CD4-positive, alpha-beta T cell treated with Interferon alpha-2 for 1 hour (primary cell): ENCODE measurements at places on chromosomes 1 and 21.

DNA sequence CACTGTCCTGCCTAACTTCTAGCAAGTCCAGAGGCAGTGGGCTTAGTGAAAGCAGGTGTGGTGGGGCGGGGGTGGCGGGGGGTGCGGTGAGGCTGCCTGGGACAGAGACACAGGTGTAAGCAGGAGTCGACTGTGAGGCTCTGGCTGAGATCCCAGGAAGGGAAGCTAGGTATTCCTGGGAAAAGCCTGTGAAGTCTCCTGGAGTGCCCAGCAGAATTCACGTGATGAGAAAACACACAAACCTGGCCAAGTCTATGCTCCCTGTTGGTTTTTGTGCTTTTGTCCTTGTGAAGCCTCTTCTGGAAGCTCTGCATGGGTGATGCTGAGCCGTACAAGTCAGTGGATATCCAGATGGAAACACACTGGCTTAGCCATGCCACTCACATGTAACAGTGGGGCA is 5.3 kb downstream of the GALNT2 start:
- DNase-seq = no peak

GRCh38 chr1:159187033-159187432 is 15.6 kb downstream of the CADM3 start:
- no peak for DNase-seq

DNA sequence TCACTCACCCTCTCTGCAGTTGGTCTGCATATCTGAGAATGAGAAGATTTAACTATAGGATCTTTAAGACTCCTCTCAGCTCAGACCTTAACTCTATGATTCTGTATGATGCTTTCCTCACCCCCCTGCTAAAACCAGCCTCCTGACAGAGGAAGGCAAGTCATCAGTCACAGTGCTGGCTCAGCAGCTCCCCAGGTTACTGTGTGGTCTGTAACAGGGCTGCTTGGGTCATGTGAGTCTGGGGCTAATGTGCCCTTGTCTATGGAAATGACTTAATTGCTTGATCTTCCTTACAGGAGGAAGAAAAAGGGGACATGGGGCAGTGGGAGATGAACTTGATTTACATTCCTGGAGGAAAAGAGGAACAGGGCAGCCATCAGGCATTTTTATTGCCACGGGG is 625.6 kb downstream of the PTPRU start:
- no peak for DNase-seq

- DNase-seq = no peak
Measured at GRCh38 chr1:208497866-208498541, 253.8 kb upstream of the PLXNA2 start.

GRCh38 chr1:206792939-206793607 is 20.8 kb upstream of the IL10 start:
- no peak for DNase-seq

GRCh38 chr1:24299901-24300300 is 19.3 kb upstream of the GRHL3 start:
- no peak for DNase-seq

GRCh38 chr1:170196490-170197236 is 50.9 kb downstream of the NTMT2 start:
- DNase-seq = no peak

- peak; percentile 9 for DNase-seq
Measured at GRCh38 chr1:84541679-84542078, 32.6 kb downstream of the CTBS start.

- no peak for DNase-seq
Measured at GRCh38 chr1:41493117-41493536, 8.6 kb upstream of the EDN2 start.

DNA sequence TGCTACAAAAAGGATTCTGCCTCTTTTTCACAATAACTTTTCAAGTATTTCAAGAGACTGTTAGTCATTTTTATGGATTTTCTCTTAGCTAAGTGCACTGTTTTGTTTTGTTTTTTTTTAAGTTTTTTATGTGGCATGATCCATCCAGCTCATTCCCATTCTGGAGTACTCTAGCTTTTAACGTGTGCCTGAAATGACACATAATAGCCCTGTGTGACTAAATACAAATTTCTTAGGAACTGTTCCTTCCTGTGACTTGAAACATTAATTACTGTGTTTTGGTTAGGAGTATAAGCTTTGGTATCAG is 143.9 kb downstream of the HS2ST1 start:
- DNase-seq = no peak

DNA sequence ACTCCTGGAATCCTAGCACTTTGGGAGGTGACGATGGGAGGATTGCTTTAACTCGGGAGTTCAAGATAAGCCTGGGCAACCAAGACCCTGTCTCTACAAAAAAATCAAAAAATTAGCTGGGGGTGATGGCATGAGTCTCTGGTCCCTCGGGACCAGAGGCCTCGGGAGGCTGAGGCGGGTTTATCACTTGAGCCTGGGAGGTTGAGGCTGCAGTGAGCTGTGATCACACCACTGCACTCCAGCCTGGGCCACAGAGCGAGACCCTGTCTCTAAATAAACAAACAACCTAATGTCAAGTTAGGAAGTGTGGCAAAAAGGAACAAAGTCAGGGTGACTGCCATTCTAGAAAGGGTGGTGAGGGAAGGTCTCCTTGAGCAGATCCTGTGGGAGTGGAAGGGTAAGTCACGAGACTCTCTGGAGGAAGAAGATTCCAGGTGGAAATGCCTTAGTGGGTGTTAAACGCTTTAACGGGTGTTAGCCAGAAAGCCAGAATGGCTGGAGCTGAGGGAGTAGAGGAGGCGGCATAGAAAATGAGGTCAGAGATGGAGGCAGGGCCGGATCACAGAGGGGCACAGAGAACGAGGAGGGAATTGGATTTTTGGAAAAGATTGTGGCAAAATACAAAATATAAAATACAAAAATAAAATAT is 62.2 kb upstream of the ATP5PO start:
- DNase-seq = no peak

- DNase-seq = no peak
Measured at GRCh38 chr21:31586118-31586517, 73.4 kb upstream of the SOD1 start.

DNA sequence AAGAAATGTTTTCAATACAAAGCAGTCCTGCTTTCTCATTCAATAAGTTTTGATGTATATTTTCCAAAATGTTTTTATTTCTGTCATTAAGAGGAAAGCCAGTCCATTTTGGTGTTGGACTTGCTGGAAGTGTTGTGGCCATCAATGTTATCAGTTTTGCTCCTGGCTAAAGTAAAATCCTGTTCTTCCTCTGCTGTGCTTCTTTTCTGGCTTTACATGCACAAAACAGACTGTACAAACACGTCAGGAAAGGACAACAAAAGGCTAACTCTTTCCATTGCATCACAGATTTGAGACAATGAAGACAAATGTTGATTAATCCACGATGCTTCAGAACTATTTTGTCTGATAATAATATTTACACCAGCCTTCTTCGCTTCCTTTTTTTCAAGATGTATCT is 735.4 kb downstream of the LTN1 start:
- DNase-seq = no peak

- no peak for DNase-seq
Measured at GRCh38 chr1:240582953-240583352, 29.0 kb downstream of the GREM2 start.

DNA sequence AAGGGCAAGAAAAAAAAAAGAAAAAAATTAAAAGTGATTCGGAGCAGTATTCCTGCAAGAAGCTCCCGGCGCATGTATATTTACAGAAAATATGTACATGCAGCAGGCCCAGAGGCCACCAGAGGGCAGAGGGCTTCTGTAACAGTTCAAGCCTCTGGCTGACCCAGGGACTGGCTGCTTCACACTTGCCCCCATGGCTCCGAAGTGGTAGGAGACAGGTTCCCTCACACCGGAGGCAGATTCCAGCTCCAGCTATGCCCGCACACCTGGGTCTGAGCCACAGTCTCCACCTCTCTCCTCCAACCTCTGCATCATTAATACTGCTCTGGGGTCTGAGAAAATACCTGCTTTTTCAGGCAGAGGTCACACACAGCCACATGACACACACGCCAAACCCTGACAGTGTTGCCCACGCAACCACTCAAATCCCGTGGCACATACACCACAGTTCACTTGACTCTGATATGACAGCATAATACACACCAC is 2.2 kb upstream of the ARHGAP30 start:
- DNase-seq = peak; percentile 63

- no peak for DNase-seq
Measured at GRCh38 chr1:37306871-37307270, 167.5 kb upstream of the ZC3H12A start.
